ENCODE measurements at places on chromosomes 16 and 17.

DNA sequence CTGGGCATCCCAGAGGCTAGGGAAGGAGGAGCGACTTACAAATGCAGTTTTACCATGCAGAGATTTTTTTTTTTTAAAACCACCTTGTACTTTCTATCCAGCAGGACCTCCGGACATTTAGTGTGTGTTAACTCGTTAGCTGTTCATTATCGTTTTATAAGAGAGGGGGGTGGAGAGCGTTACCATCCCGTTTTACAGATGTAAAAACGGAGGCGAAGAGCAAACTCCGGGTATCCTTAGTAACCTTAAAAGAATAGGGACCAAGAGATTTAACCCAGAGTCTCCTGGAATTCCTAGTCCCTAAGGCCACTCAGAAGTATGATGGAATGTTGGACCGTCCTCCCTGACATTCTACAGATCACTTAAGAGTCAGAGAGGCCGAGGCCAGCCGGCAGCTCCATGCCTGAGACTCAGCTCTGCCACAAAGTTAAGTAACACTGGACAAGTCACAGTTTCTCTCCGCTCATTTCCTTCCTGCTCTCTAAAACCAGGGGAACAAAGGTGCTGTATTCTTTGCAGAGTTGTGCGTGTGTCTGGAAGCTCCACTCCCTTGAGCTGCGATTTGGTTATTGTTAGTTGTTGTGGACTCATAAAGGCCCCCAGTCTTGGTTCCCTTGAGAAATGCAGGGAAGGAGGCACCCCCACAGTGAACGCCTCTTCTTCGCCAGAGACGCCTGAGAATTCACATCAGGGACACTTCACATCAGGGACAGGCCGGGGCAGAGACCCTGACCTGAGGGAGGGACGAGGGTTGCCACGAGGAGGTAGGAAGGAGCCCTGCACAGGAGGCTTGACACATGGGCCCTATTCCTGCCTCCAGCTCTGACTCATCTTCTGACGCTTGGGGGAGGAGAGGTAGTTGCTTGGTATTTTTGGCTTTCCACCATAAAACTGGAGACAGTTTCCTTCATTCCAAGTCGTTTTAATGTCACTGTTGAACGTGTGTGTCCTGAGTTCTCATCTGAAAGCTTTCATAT is 1.2 kb downstream of the DUSP14 start:
- DNase-seq = peak; percentile 66

DNA sequence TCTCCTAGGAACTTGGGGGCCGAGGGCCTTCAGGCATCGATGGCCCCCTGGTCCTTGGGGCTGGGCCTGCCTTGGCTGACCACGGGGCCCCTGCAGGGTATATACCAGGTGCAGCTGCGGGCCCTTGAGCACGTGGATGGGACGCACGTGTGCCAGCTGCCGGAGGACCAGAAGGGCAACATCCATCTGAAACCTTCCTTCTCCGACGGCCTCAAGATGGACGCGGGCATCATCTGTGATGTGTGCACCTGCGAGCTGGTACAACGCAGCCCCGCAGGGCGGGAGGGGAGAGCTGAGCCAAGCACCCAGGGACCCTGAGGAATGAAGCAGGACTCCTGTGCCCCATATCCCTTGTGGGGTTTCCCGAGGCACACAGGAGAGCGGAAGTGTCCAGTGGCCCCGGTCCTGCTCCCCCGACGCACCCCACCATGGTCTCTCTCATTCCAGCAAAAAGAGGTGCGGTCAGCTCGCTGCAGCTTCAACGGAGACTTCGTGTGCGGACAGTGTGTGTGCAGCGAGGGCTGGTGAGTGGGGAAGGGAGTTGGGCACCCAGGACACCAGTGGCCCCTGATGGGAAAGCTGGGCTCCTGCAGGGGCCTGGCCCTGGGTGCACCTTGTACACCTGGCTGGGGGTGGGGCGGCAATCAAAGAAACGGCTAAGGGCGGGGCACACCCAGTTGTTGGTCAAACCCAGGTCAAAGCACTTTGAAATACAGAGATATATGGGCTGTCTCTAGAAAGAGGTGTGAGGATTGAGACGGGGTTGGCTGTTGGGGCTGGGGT is 10.6 kb downstream of the ITGB4 start:
- no peak for DNase-seq

- DNase-seq = no peak
Measured at GRCh38 chr17:335691-336090, 16.9 kb downstream of the RPH3AL start.

- DNase-seq = no peak
Measured at GRCh38 chr17:62745806-62746205, 62.3 kb downstream of the MARCHF10 start.

- no peak for DNase-seq
Measured at GRCh38 chr16:35344012-35344762, 1884.8 kb downstream of the TP53TG3F start.

GRCh38 chr17:67090341-67090740 is 46.0 kb downstream of the CACNG1 start:
- no peak for DNase-seq

DNA sequence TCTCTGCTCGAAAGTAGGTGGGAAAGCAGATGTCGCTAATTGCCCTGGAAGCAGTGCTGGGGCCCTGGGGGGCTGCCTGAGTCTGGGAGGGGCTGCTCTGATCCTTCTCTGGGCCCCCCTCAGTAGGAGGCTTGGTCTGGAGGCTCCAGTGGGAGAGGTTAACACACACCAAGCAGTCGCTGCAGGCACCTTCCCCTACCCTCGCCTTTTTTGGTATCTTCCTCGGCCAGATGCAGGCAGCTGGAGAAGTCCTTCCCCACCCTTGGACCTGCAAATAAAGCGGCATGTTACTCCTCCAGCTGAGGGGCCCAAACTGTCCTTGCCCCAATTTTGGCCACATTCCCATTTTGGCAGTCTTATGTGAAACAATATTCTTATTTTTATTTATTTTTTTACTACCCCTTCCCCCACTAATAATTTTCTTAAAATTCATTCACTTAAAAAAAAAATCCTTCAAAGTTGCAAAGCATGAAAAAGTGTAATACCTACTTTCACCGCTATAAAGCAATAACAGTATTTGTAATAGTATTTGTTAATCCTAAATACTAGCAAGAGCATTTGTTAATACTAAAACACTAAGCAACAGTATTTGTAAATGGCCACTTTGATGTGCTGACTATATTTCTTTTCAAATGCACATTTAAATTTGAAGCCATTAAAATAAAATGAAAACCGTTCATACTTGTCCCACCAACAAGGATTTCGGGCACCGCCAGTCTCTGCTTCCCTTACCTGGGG is 15.0 kb downstream of the C16orf46 start:
- DNase-seq = no peak

GRCh38 chr17:7026471-7027115 is 3.7 kb downstream of the BCL6B start:
- no peak for DNase-seq

- DNase-seq = no peak
Measured at GRCh38 chr16:82265809-82266208, 95.8 kb upstream of the MPHOSPH6 start.

DNA sequence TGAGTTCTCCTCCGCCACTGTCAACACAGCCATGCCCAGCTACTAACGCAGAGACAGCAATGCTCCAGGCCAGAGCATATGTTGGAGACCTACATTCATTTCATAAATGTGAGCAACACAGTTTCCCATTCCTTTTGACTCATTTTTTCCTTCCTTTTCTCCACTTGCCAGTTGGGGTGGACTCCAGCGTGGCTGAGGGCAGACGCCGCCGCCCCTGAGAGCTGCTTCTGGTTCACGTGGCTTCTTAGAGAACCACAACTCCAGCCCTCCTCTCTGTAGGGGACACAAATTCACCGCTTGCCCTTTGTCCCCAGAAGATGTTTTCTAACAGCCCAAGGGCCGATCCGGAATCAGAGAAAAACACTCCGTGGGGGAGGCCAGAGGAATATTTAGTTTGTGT is 45.8 kb upstream of the ZCCHC14 start:
- no peak for DNase-seq

DNA sequence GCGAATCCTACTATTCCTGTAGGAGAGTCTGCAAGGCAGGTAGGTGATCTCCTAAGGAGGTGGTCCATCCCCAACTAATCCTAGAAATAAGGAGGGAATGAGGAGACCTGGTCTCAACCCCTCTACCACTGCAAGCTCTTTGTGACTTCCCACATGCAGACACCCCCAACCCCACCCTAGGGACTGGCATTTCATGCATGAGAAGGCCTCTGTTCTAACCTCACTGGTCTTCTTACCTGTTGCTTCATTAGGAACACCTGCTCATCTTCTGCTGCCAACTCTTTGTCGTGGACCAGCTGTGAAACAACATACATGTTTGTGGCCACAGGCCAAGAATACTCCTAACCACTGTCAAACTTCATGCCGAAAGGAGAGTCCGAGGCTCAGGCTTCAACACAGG is 22.6 kb downstream of the DYNC1LI2 start:
- DNase-seq = no peak

GRCh38 chr16:31149332-31149731 is 534 bp downstream of the PRSS36 start:
- DNase-seq = no peak

DNA sequence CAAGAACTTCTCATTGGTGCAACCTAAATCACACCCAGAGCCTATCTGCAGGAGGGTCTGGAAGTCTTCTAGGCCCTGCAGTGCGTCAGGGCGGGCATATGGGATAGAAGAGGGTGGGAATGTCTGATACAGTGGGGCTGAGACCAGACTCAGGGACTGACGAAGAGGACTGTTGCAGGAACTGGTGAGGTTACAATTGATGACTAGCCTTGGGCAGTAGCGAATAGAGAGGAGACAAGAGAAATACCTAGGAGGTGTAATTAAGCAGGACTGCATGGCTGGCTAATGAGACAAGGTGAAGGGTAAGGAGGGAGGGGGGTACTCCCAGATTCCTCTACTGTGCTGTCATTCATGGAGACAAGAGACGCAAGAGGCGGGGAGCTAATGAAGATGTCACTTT is 91.3 kb downstream of the WWP2 start:
- DNase-seq = no peak

GRCh38 chr16:9766891-9767290 is 415.3 kb downstream of the GRIN2A start:
- DNase-seq = no peak

DNA sequence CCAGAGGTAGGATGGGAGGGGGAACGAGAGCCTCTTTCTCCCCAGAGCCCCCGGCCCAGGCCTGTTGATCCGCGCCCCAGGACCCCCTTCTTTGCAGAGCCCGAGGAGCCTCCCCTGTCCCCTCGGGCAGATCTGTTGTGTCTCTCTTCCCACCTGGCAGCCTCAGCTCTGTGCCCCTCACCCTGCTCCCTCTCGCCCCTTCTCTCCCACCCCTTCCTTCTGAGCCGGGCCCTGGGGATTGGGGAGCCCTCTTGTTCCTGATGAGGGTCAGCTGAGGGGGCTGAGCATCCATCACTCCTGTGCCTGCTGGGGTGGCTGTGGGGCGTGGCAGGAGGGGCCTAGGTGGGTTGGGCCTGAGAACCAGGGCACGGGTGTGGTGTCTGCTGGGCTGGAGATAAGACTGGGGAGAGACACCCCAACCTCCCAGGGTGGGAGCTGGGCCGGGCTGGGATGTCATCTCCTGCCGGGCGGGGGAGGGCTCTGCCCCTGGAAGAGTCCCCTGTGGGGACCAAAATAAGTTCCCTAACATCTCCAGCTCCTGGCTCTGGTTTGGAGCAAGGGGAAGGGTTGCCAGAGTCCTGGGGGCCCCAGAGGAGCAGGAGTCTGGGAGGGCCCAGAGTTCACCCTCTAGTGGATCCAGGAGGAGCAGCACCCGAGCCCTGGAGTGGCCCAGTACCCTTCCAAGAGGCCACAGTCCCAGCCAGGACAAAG is 65.4 kb downstream of the MRC2 start:
- DNase-seq = no peak

All from AML-193 (cell line).